ENCODE measurements at places on chromosomes 11 and 22.

- DNase-seq = no peak
Measured at GRCh38 chr11:77196961-77197360, 68.9 kb downstream of the MYO7A start.

DNA sequence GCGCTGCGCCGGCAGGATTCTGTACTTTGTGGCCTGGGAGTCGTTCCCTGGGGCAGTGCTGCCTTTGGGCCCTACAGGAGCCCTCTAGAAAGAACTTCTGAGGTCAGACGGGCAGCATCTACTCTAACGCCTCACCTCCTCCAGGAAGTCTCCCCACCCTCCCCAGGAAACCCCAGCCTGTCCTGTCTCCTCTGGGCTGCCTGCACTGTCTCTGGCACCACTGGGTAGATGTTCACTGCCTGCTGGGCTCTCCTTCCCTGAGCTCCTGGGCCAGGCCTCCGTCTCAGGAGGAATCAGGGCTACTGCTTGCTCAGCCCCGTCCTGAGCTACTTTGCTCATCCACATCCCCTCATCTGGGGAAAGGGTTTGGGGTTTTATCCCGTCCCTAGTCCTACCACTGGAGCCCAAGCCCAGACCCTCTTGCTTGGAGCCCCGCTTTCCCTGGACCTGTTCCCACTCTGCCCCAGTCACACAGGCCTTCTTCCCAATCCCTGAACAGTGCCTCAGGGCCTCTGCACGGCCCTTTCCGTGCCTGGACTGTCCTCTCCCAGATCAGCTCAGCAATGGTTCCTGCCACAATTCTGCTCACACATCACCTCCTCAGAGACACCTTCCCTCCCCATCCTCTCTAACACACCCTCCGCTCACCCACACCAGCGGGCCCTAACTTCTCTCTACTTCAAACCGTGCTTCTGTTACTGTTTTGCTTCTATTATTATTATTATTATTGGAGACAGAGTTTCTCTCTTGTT lies 11.3 kb upstream of the TREH start:
- no peak for DNase-seq

- DNase-seq = no peak
Measured at GRCh38 chr11:1368966-1369365, 20.8 kb upstream of the BRSK2 start.

DNA sequence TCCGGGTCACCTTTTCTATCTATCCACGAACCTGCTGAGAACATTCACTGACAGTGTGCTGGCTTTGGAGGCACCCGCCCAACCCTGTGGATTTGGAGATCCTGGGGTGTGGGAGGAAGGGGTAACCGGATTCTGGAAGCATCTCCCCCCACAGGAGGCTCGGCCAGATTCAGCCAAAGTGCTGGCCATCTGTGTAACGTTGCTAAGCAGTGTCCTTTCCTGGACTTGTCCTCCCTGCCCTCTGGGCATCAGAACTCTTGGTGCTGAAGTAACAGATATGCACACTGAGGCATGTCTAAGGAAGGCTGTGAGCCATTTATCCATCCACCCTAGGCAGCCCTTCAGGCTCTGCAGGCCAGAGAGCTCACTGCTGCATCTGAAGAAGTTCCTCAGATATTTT lies 85.7 kb downstream of the SNX19 start:
- DNase-seq = peak; percentile 40

All from fibroblast of gingiva (primary cell).